NT2/D1 (cell line): ENCODE measurements at places on chromosomes 4 and X.

DNA sequence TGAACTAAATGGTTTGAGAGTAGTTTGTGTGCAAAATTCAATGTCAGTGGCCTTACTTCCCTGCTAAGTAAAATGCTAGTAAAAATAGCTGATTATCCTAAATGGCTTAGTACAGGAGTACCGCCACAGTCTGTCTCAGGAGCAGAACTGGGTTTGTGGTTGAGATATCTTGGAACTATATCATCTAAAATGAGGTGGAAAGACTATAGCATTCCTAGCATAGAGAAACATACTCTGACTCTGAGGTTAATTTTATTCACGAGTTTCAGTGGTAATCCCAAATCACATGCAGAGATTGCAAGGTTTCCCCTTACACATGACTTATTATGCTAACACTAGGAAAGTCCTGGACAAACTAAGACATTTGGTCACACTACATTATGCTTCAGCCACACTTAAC, 70.4 kb downstream of the OR13H1 start:
- no peak for DNase-seq

DNA sequence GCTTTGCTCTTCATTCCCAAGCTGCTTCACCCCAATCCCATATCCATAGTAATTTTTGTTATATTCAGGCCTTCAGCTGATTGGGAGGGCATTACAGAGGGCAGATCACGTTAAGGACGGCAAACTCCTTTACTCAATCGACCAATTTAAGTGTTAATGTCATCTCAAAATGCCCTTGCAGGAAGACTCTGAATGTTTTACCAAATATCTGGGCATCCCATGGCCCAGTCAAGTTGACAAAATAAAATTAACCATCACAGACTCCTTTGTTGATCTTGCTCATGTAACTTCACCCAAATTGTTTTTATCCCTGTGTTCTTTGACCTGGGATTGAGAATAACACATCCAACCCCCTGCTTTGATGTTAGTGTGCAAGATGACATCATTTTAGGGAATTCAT, 1018.3 kb upstream of the LCORL start:
- no peak for DNase-seq

GRCh38 chrX:103382877-103383276, 6.5 kb downstream of the BEX3 start:
- no peak for DNase-seq

DNA sequence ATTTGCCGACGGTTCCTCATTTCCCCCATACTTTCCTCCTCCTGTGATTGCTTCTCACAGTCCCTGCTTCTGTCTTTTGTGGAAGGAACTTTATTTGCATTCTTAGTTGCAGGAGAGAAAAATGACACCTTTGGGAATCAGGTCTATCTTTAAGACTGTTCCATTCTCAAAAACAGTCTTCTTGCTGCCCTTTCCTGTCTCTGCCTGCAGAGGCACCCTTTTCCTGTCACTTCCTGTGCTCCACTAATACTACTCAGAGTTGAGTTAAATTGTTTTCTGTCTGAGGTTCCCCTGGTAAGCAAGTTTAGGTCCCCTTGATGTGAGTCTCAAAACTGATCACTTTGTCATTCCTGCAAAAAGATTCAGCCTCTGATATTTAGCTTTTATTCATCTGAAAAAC, 208.8 kb upstream of the CLNK start:
- no peak for DNase-seq

GRCh38 chr4:124337874-124338273, 374.7 kb downstream of the ANKRD50 start:
- DNase-seq = no peak

- DNase-seq = no peak
These were observed 8.9 kb downstream of the COPS4 start for GRCh38 chr4:83043801-83044407.

- DNase-seq = no peak
These were observed 320.1 kb downstream of the BMPR1B start for GRCh38 chr4:95077864-95078263.

DNA sequence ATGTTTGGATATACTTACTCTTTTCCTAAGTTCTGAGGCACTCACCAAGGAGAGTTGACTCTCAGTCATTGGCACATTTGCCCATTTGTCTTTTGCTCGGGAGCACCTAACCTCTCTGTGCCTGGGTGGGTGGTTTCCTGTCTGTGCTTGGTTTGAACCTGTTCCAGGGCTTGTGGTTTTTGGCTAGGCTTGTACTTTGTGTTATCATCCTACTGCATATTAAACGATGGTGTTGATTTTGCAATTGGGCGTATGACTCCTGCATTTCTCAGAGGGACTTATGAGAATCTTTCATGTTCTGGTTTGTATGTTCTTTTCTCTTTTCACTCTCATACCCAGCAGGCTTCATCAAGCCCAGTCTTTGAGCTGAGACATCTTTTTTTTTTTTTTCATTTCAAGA, 161.7 kb downstream of the BTC start:
- DNase-seq = no peak

DNA sequence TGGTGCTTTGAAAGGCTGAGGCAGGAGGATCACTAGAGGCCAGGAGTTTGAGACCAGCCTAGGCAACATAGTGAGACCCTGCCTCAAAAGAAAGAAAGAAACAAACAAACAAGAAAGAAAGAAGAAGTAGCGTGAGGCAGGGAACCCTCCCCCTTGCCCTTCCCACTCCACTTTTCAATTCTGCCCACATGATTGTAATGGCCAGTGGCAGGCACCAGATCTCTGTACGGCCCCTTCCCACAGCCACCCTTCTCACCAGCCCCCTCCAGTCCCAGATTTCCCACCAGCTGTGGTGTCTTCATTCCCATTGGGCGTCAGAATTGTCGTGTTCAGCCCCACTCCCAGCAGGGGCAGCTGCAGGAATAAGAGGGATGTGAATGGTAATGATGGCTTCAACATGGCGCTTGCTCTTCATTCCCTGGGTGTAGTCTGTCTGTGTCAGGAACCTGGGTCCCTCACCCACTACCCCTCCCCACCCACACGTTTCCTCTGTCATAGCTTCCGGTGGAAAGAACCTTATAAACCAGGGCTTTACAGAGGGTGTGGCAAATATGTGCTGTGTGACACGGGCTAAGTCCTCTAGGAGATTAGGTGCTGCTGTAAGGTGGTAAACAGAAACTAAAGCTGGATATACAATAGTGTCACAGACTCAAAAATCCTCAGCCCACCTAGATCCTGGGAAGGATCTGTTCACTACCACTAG, at the start of gene IL2RG:
Gene IL2RG, minus strand, starts transcription at position 437 of the 703 bp plus-strand sequence. Its CDS starts 38 bp downstream, at position 399.
- no peak for DNase-seq

- no peak for DNase-seq
These were observed 16.9 kb upstream of the TSR2 start for GRCh38 chrX:54423161-54423888.

- no peak for DNase-seq
These were observed 134.0 kb upstream of the SMAD1 start for GRCh38 chr4:145347684-145348083.

GRCh38 chr4:1792832-1793495, at the start of gene FGFR3:
Gene FGFR3, plus strand, starts transcription at chr4:1793293. Its CDS starts 642 bp downstream, at chr4:1793935.
- DNase-seq = peak; percentile 57

- DNase-seq = no peak
These were observed 9.1 kb upstream of the RNF212 start for GRCh38 chr4:1122505-1122904.

- no peak for DNase-seq
These were observed 40.6 kb downstream of the GABRB1 start for GRCh38 chr4:47071901-47072341.

DNA sequence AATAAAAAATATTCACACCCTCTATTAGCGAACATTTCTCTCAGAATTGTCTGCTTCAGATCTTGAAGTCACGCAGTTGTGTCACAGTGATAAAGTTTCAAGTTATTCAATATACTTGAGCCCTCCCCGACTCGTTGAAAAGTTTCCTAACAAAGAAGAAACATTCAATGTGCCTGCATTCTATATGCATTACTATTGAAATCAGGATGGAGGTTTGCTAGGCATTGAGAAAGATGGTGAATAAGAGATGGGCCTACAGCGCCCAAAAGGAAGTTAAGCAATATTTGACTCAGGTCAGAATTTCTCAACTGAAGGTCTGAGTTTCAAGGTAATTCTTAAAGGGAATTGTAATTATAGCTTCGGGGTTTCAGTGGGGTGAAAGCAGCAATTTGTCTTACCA, 6.1 kb downstream of the TCEANC start:
- no peak for DNase-seq

DNA sequence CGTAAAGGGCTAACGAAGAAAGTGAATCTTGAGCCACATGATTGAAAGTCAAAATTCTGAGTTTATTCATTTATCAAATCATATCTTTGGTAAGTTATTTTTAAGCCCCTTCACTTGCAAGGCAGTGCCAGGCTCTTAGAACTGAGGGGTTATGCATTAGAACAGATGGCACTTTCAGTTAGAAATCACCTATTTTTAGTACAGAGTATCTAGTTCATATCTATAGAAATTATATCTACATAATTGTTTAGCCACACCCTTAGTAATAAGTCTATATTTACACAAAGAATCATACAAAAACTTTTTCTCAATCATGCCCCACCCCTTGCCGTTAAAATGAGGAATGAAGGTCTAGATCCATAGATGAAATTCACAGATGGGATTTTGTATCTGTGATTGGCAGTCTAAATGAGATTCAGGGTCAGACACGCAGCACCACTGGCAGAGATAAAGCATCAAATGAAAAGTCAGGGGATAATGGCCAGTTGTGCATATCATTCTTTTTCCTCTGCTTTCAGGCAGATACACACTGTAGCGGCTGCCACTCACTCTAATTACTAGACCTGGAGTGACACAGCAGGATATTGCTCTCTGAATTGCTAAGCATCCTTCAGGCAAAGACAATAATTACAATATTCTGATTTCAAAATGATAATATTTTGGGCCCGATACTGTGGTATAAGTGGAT, 440.5 kb downstream of the MAPK10 start:
- DNase-seq = no peak

DNA sequence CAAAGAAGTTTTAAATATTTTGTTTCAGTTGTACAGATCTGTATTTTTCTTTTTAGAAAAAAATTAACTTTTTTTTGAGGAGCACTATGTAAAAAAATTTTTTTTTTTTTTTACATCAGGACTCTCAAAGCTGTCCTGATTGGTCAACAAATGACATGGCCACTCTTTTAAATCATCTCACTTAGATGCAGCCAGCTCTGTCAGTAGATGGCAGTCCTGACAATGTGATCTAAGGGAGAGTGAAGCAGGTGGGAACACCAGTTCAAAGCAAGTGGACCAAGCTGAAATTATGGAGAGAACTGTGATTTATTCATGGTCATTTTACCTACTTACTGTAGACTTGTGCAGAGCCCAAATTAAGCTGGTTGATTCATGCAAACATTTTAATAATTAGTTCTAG, 174.7 kb upstream of the GPRIN3 start:
- DNase-seq = peak; percentile 20

GRCh38 chr4:67604749-67605148, 46.2 kb downstream of the STAP1 start:
- DNase-seq = no peak
